ENCODE measurements at places on chromosomes 6 and 20.

GRCh38 chr20:20691477-20692235 is 20.8 kb downstream of the RALGAPA2 start:
- no peak for DNase-seq

- no peak for DNase-seq
Observed at GRCh38 chr6:129691709-129692108, 18.3 kb downstream of the ARHGAP18 start.

DNA sequence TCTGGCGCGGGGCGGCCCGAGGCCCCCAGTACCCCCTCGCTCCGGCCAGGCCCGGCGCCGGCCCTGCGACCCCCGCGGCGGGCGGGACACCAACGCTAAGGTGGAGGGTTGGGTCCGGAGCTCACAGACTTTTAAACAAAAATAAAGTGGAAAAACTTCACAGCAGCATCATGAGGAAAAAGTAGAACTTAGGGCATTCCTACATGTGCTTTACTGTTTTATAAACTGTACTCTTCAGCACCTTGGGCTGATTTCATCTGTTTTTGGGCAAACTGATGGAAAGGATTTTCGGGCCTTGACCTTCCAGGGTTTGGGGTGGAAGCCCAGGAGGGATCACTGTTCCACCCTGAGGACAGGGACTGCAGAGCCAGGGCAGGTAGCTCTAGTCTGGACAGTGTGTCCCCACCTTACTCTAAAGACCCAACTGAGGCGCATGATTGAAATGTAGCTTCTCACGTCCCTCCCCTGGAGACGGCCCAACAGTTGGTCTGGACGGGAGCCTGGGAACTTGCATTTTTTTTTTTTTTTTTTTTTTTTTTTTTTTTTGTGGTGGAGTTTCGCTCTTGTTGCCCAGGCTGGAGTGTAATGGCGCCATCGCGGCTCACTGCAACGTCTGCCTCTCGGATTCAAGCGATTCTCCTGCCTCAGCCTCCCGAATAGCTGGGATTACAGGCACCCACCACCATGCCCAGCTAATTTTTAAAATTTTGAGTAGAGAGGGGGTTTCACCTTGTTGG is 740 bp downstream of the NELFCD start:
- no peak for DNase-seq

- DNase-seq, result no peak
Observed at GRCh38 chr6:63649269-63649668, 13.7 kb downstream of the PHF3 start.

- DNase-seq, result no peak
Observed at GRCh38 chr6:117597755-117598154, 4.6 kb downstream of the GOPC start.

GRCh38 chr20:53738039-53738944 is 144.7 kb upstream of the ZNF217 start:
- DNase-seq, result no peak

DNA sequence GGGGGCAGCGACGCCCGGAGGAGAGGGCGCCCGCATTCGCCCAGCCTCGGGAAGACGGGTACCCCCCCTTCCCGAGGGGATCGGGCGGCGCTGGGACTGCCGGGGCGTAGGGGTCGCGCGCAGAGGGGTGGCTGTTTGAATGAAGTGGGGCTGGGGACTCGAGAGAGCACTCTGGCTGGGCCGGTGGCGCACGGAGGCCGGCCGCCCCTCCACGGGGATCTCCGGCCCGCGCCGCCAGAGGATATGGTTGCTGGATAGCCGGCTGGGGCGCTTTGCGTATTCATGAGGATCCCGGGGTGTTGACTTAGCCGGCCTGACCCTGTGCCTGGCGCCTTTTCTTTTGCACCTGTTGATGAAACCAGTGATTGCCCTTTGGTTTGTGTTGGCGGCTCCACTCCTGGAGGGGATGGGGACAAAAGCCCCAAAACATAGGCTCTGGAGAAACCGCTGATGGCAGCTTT is 469 bp downstream of the SYNJ2 start:
- DNase-seq, result no peak

DNA sequence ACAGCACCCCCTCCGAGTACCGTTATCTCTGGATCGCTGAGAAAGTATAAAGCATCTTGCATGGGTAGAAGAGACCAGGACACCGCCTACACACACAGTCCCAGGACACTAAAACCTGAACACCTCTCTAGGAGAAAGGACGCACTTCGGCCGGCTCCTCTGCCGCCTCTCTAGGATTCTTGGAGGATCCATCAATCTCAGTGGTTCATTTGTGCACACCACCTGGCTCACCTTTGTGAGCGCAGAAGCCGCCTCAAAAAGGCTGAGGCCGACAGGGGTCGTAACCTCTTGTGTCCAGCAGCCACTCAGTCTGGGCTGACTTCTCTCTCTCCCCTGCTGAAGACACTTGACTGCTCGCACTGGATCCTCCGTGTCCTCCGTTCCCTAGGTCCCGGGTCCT is 13.5 kb downstream of the ZSCAN23 start:
- no peak for DNase-seq

- no peak for DNase-seq
Observed at GRCh38 chr6:67736161-67736560, 898.9 kb upstream of the ADGRB3 start.

DNA sequence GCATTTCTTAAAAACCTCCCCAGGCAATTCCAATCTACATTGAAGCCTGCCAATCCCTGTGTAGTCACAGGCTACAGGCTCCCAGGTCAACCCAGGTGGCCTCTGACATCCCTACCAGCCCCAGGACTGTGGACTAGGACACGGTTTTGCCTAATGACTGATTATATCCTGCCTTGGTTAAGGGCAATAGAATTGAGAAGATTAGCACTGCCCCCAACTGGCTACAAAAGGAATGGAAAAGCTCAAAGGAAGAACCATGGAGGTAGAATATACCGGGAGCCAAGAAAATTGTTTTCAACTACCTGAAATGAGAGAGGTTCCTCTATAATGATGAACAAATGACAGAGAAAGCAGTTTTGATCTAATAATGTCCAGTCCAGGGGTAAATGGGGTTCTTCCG is 421.1 kb upstream of the AGPAT4 start:
- no peak for DNase-seq

- DNase-seq, result no peak
Observed at GRCh38 chr6:144159223-144159622, 8.9 kb downstream of the STX11 start.

GRCh38 chr20:51196991-51197651 is 174.2 kb upstream of the KCNG1 start:
- no peak for DNase-seq

- DNase-seq, result no peak
Observed at GRCh38 chr6:133396233-133396983, 155.3 kb downstream of the EYA4 start.

DNA sequence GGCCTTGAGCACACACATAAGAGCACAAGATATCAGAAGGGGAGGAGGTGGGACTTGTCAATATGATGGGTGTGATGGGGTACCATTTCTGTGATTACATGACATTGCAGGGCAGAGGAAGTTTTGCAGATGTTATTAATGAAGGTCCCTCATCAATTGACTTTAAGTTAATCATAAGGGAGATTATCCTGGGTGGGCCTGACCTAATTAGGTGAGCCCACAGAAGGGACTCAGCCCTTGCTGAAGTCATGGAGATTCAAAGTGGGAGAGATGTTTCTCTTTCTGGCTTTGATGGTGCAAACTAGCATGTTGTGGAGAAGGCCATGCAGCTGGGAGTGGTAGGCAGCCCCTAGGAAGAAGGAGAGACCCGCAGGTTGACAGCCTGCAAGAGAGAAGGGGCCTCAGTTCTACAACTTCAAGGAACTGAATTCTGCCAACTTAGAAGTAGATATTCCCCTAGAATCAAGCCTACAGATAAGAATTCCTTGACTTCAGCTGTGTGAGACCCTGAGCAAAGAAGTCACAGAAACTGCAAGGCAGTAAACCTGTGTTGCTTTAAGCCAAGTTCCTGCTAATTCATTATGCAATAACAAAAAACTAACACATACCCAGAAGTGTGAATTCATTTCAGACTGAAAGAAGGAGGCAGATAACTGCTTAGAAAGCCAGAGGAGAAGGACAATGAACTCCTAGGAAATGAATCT is 131.3 kb downstream of the LRFN2 start:
- no peak for DNase-seq

GRCh38 chr6:25157842-25158241 is 121.3 kb upstream of the CARMIL1 start:
- no peak for DNase-seq

DNA sequence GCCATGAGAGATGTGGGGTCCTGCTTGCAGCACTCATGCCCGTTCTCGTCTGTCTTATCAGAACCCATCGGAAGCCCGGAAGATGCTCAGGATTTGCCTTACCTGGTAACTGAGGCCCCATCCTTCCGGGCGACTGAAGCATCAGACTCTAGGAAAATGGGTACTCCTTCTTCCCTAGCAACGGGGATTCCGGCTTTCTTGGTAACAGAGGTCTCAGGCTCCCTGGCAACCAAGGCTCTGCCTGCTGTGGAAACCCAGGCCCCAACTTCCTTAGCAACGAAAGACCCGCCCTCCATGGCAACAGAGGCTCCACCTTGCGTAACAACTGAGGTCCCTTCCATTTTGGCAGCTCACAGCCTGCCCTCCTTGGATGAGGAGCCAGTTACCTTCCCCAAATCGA is 8.3 kb downstream of the PI16 start:
- peak; percentile 44 for DNase-seq

GRCh38 chr6:97674802-97675201 is 391.8 kb upstream of the MMS22L start:
- no peak for DNase-seq

GRCh38 chr6:54102238-54102637 is 9.0 kb upstream of the MLIP start:
- no peak for DNase-seq

DNA sequence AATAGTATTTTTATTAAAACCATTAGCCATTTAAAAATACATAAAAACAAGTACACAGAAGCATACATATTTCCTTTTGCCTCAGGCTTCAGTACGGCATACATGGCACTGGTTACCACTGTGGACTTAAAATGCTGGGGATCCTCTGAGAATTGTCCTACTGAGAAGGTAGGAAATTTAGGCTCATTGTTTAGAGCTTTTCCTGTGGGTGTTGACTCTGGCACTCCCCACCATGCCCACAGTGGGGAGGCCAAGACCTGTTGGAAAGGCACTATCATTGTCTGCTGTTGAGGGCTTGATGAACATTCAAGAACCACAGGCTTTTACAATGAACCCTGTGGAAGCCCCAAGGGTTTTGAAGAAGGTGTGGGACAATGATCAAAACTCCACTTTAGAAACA is 473.4 kb downstream of the BTBD3 start:
- no peak for DNase-seq

GRCh38 chr6:169623975-169624374 is 77.9 kb downstream of the WDR27 start:
- DNase-seq, result no peak

DNA sequence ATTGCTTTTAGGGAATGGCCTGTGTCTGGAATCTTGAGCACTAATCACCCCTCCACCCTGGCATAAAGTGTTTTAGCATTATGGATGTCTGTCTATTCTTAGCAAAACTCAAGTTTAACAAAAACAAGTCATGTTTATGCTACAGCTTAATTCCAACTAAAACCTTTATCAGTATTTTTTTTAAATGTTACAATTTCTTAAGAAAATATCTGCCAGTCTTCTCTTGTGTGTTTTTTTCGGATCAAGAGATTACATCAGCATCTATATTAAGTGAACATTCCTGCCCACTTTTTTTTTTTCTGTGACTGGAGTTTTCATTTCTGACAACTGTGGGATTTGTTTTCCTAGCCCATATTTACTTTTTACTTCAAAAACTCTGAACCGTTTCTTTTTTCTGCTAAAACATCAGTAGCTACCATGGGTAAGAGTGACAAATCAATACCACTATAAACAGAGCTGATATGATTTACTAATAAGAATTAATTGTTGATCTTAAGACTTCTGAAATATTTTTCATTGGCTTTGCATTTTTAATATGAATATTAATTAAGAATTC is 94.3 kb downstream of the EDN1 start:
- DNase-seq, result no peak

- DNase-seq, result no peak
Observed at GRCh38 chr20:32114305-32114960, 4.9 kb downstream of the TM9SF4 start.
